Esophagus muscularis mucosa (tissue), 4 donors: ENCODE measurements at places on chromosomes 1 and 21.

DNA sequence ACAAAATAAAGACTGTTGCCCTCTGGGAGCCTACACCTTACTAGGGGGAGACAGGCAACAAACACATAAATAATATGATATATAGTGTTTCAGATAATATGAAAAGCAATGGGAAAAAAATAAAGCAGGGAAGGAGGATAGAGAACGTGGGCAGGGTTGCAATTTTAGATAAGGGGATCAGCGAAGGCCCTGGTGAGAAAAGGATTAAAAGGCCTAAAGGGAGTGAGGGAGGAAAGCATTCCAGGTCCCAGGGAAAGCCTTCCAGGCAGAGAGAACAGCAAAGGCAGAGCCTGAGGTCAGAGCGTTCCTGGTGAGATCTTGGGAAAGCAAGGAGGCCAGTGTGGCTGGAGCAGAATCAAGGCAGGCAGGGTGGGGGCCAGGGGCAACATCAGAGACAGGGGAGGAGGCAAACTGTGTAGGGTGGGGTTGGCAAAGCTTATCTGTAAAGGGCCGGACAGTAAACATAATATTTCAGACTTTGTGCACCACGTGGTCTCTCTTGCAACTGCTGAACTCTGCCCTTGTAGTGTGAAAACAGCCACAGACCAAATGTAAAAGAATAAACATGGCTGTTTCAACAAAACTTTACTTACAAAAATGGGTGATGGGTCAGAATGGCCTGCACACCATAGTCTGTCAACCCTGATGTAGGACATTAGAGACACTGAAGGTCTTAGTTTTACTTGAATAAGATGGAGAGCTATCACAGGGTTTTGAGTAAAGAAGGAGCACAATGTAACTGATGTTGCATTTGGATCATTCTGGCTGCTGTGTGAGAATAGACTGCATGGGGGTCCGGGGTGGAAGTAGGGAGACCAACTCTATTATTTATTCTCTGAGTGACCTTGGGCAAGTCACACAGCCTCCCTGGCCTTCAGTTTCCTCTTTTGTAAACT is 13.3 kb upstream of the CPT2 start:
- H3K4me3 ChIP-seq = no peak overlapping the region
- no peak for DNase-seq
- H3K4me1 ChIP-seq = no peaks in the 10 kb centered on the region
- no peaks in the 10 kb centered on the region for H3K36me3 ChIP-seq
- no peaks in the 10 kb centered on the region for H3K27me3 ChIP-seq

DNA sequence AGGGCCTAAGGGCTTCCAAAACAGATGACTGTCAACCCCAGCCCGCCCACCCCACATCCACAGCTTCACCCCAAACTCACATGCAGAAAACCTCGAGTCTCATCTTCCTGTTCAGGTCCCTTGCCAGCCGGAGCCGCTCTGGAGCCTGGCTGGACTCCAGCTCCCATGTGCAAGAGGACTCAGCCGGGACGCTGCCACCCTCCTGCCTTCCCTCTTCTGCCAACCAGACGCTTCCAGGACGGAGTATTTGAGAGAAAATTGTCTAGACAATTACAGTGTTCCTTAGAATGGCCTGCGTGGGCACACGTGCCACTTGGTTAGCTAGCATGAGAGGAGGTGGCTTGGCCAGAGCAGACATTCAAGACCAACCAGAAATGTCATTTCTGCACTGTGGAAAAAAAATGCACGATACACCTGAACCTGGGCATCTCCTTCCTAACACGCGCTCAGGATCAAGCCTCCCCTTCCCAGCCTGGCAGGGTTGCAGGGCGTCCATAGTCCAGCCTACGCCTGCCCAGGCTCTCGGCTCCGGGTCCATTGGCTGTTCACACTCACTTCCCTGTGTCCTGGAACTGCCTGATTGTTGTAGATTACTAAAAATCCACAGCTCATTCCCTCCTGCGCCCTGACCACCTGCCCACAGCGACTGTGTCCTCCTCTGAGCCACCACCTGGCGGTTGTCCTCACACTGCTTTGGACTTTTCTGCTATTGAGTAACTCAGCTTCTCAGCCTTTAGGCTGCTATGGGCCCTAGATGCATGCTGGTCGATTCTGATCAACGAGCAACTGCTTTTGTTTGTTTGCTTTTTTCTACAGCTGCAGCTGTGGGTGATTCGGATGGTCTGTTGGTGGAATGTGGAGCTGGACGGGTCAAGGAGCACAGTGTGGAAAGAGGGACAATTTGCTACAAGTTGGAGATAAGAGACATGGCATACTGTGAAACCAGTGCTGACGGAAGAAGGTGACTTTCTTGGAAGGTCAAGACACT is at the start of gene CLDN14:
TSS of gene CLDN14 (minus strand) at position 708 of the 988 bp plus-strand sequence. CDS start 18,427 bp downstream, outside the sequence.
- no peak for DNase-seq
- no peak within 1 kb of the TSS for H3K27ac ChIP-seq
- no peaks in the 10 kb centered on the region for H3K4me1 ChIP-seq
- no peak within 1 kb of the TSS for H3K4me3 ChIP-seq
- peaks cover 4% of the 10 kb centered on the region for H3K27me3 ChIP-seq

DNA sequence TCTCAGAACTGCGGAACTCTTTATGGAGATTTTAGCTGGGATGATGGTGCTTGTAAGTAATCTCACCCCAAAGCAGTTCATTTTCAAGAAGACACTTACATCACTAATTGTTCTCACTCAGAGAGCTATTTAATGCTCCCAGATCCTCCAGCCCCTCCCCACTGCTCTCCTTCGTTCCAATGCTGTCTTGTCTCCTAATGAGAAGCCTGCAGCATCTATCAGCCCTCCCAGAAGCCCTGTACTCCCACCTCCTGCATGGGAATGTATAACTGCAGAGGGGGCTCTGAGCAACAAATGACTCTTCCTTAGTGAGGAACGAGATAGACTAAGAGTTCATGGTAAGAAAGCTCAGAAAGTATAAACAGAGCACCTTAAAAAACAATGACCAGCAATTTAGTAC is 377.4 kb upstream of the RUNX1 start:
- H3K27ac ChIP-seq = no peak overlapping the region
- H3K27me3 ChIP-seq = peaks cover 32% of the 10 kb centered on the region
- no peak for DNase-seq
- H3K4me1 ChIP-seq = no peaks in the 10 kb centered on the region
- H3K36me3 ChIP-seq = no peaks in the 10 kb centered on the region

- peaks cover 71% of the 10 kb centered on the region for H3K36me3 ChIP-seq
- H3K4me1 ChIP-seq = peaks cover 27% of the 10 kb centered on the region
- H3K27ac ChIP-seq = no peak overlapping the region
- H3K4me3 ChIP-seq = no peak overlapping the region
- no peak for DNase-seq
- H3K27me3 ChIP-seq = no peaks in the 10 kb centered on the region
These were observed 13.3 kb downstream of the PMF1 start for GRCh38 chr1:156226116-156226538.

DNA sequence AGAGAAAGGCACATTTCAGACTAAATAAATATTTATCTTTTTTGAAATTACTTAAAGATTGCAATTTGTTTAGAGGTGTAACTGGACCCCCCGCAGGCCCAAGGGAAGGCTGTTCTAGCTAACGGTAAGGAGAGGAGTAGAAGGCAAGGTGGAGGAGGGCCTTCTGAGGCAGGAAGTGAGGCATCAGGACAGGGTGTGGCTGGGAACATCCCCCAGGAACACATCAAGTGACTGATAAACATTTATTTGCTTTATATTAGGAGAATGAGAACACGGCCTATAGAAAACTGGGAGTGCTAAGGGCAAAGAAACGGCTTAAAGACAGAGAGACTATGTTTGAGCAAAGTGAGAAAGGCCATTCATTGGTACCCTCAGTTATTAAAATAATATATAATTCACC is 23.2 kb downstream of the HIVEP3 start:
- peaks cover 19% of the 10 kb centered on the region for H3K4me1 ChIP-seq
- no peak overlapping the region for H3K4me3 ChIP-seq
- H3K27me3 ChIP-seq = no peaks in the 10 kb centered on the region
- no peak overlapping the region for H3K27ac ChIP-seq

DNA sequence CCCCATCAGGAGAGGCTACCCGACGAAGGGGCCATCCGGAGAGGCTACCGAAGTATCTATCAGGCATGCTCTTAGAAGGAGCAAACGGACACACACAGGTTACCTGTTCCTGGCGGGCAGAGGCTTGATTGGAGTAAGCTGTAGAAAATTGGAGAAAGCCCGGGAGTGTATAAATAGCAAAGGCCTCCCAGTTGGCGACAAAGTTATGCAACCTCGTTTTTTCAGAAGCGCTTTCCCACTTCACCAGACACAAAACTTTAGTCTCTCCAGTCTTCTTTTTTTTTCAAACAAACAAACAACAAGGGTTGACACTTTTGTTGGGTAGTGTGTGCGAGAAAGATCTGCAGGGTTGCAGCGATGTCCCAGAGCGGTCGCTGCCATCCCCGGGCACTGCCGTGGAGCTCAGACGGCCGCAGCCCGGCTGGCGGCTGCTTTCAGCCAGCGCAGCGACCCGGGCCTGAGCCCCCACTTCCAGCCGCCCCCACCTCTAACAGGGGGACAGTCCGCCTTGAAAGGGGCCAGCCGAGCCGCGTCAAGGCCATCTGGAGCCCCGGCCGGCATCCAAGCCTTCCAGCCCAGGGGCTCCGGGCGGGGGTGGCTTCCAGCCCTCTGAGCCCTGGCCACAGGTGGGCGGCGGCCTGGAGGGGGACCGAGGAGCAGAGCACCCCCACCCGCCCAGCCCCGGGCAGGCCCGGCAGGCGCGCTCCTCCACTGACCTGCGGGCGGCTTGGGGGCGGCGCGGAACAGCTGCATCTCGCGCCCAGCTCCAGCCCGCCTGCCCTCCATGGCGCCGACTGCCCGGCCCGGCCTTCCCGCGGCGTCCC is 616 bp downstream of the MCOLN3 start:
- peaks cover 18% of the 10 kb centered on the region for H3K4me1 ChIP-seq
- H3K36me3 ChIP-seq = no peaks in the 10 kb centered on the region
- no peak overlapping the region for H3K27ac ChIP-seq
- peak overlapping the region; percentile 70 for H3K4me3 ChIP-seq

GRCh38 chr1:114270282-114270681 is 116.6 kb upstream of the SYT6 start:
- no peak for DNase-seq
- H3K4me3 ChIP-seq = no peak overlapping the region
- no peak overlapping the region for H3K27ac ChIP-seq
- no peaks in the 10 kb centered on the region for H3K4me1 ChIP-seq
- H3K27me3 ChIP-seq = no peaks in the 10 kb centered on the region

DNA sequence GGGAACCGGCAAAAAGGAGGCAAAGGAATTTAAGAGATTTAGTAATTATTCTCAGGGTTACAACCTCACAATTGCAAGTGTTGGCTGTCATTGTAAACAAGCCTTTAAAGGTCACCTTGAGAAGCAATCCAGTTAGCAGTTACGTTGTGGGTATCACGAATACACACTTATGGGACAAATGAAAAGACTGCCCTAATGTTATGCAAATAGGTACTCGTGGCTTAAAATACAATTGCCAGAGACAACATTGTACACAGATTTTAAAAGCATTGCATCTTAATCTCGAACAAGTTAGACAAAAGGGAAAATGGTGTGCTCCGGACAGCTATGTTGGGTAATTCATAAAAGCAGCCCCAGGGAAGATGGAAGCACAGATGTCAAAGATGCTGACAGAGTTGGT is 120.5 kb upstream of the ZC3H12A start:
- no peaks in the 10 kb centered on the region for H3K4me1 ChIP-seq
- H3K27ac ChIP-seq = no peak overlapping the region
- H3K27me3 ChIP-seq = peaks cover 30% of the 10 kb centered on the region
- no peaks in the 10 kb centered on the region for H3K36me3 ChIP-seq
- H3K4me3 ChIP-seq = no peak overlapping the region

- no peak overlapping the region for H3K4me3 ChIP-seq
- no peaks in the 10 kb centered on the region for H3K27me3 ChIP-seq
- no peaks in the 10 kb centered on the region for H3K36me3 ChIP-seq
- no peaks in the 10 kb centered on the region for H3K4me1 ChIP-seq
- DNase-seq = no peak
- no peak overlapping the region for H3K27ac ChIP-seq
These were observed 170.5 kb downstream of the TTLL7 start for GRCh38 chr1:83828456-83828855.

GRCh38 chr1:40281853-40282252 is 23.8 kb downstream of the ZMPSTE24 start:
- DNase-seq = no peak
- H3K27me3 ChIP-seq = no peaks in the 10 kb centered on the region
- H3K4me3 ChIP-seq = no peak overlapping the region

GRCh38 chr1:232017057-232017456 is 390.5 kb downstream of the DISC1 start:
- H3K27me3 ChIP-seq = no peaks in the 10 kb centered on the region
- peaks cover 26% of the 10 kb centered on the region for H3K4me1 ChIP-seq
- DNase-seq = no peak
- no peak overlapping the region for H3K27ac ChIP-seq
- H3K36me3 ChIP-seq = no peaks in the 10 kb centered on the region
- no peak overlapping the region for H3K4me3 ChIP-seq

DNA sequence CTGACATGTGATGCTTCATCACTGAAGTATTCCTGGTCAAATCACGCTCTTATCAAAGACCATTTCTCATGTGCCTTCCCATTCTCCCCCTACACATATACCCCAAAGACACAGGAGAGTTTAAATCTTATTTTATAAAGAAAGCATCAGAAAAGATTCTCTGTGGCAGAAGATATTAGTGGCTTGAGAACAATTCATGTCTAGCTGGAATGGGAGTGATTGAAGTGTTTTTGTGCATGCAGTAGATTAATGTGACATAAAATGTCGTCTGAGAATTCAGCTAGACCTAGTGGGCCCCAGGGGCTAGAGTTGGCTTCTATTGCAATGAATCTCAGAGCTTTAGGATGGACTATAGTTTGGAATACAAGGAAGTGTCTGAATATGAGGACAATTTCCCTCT is 163.9 kb downstream of the HUNK start:
- H3K27me3 ChIP-seq = peaks cover 3% of the 10 kb centered on the region
- H3K36me3 ChIP-seq = no peaks in the 10 kb centered on the region
- DNase-seq = no peak
- H3K4me1 ChIP-seq = no peaks in the 10 kb centered on the region
- no peak overlapping the region for H3K27ac ChIP-seq

DNA sequence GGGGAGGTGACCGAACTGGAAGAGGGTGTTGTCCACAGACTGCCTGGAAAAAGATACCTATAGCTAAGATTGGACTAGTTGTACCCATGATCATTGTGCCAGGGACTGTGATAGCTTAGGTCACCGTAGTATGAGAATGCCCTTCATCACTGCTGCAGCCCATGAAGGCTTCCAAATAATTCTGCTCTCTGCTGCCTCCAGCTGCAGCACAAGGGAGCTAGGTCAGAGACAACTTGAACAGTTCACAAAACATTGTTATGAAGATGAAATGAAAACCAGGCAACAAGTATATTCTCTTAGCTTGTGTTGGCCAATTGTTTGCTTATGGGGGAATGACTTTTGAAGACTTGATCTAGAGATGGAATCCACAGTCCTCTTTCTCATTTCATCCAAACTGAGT is 246.7 kb downstream of the MRPL39 start:
- no peak for DNase-seq
- no peaks in the 10 kb centered on the region for H3K4me1 ChIP-seq
- H3K27me3 ChIP-seq = no peaks in the 10 kb centered on the region
- no peaks in the 10 kb centered on the region for H3K36me3 ChIP-seq
- H3K4me3 ChIP-seq = no peak overlapping the region

DNA sequence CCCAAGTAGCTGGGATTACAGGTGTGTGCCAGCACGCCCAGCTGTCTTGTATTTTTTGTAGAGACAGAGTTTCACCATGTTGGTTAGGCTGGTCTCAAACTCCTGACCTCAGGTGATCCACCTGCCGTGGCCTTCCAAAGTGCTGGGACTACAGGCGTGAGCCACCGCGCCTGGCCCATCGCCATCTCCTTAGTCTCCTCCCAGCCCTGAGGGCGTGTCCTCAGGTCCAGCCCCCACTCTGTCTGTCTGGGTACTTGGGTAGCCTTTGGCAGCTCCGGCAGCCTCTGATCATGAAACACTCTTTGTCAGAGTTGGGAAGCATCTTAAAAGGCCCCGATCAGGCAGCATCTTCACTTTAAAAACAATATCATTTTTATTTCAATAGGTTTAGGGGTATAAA is 90.3 kb upstream of the DISP3 start:
- H3K36me3 ChIP-seq = no peaks in the 10 kb centered on the region
- no peak overlapping the region for H3K4me3 ChIP-seq
- no peak overlapping the region for H3K27ac ChIP-seq
